CD4-positive, alpha-beta memory T cell (primary cell): ENCODE measurements at places on chromosomes 5 and 9. TPM values are rescaled to one million over a fixed set of nuclear protein-coding genes. Genes with fewer than 3 reads are reported as not detected.
A peak's percentile ranks its signal among the peaks of the same experiment; 100 is the strongest.

GRCh38 chr5:90446961-90447360, 27.6 kb downstream of the MBLAC2 start:
- no peak for DNase-seq

- no peak for DNase-seq
These were observed 114.8 kb downstream of the RGS3 start for GRCh38 chr9:113578279-113578865.

DNA sequence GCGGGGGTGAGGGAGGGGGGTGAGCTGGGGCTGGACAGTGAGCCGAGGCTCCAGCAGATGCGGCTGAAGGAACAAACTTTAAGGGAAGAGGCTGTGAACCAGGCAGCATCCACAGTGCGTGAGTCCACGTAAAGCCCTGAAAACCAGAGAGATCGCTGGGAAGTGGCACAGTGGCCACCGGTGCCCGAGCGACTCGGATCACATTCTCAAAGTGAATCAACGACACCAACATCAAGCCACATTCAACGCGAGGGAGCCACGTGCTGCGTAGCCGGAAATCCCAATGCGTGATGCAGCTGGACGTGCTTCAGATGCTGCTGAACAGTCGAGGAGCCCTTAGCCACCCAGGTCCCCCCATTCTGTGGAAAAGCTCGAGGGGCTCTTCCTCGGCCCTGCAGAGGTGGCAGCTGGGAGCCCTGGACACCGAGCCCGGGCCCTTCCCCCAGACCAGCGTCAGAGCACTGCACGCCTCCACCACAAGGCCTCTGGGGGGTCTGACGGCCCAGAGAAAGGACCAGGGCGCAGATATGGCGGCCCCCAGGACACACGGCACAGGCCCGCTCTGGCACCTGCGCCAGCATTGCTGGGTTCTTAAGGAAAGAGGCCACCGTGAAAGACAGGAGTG, 53.7 kb upstream of the EXOC3 start:
- no peak for DNase-seq

GRCh38 chr5:139882316-139882715, 86.7 kb downstream of the PSD2 start:
- no peak for DNase-seq

DNA sequence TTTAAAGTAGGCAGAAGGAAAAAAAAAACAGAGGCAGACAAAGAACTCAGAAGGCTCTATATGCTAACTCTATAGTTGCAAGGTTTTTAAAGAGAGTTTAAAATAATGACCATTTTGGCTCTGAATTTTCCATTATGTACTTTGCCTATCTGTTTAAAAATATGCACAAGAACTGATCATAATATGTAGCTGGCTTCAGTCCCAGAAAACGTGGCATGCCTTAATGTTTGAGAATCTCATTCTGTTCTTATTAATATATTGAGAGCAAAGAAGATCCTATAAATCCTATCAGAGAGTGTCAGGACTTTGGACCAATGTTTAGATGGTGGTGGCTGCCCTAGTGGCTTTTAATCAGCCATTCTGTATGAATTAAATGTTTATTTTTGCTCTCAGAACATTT, 121.5 kb downstream of the JMY start:
- DNase-seq: no peak

SLC2A8 gene
- polyA plus RNA-seq: 3.2 TPM

DNA sequence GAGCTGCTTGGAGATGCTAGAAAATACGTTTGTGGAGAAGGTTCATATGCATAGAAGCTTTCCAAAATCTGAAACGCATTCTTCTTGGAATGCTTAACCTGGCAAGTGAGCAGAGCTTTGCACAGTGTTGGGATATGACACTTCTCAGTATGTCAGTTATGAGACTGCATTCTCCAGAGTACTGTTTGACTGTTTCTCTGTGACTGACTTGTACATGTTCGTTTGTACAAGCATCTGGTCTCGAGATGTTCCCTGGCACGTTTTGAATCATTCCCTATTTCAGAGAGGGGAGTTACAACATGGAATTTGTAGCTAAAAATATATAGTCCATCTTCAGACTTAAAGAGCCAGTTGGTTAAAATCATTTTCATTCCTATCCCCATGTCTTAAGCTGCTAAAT, 272.4 kb downstream of the ARRDC3 start:
- DNase-seq: no peak

GRCh38 chr5:40678460-40679147, 1.1 kb upstream of the PTGER4 start:
- DNase-seq: no peak

GRCh38 chr5:113755516-113755915, 242.0 kb downstream of the YTHDC2 start:
- no peak for DNase-seq

GRCh38 chr5:172939071-172939470, 20.2 kb upstream of the RPL26L1 start:
- DNase-seq: no peak

GRCh38 chr5:80369521-80369920, 38.3 kb upstream of the ZFYVE16 start:
- no peak for DNase-seq

SPINK13 gene
- polyA plus RNA-seq: not detected

DNA sequence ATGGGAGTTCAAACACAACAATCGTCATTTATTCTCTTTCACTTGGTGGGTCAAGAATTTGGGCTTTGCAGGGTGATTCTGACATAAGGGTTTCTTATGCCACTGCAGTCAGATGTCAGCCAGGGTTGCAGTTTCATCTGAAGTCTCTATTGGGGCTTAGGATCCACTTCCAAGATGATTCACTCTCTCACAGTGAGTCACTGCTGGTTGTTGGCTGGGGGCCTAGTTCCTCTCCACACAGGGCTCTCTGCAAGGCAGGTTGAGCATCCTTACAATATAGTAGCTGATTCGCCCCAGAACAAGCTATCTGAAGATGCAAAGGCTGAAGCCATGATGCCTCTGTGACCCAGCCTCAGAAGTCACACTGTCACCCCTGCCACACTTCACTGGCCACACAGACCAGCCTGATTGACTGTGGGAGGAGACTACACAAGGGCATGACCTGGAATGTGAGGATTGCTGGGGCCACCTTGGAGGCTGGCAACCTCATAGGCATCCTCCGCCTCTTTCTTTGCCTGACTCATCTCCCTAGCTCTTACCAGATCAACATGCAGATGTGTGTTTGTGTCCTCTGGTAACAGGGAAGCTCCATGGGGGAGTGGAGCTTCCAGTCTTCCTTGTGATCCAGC, 4.5 kb upstream of the CARD19 start:
- no peak for DNase-seq

TEX48 gene
- not detected for polyA plus RNA-seq

DNA sequence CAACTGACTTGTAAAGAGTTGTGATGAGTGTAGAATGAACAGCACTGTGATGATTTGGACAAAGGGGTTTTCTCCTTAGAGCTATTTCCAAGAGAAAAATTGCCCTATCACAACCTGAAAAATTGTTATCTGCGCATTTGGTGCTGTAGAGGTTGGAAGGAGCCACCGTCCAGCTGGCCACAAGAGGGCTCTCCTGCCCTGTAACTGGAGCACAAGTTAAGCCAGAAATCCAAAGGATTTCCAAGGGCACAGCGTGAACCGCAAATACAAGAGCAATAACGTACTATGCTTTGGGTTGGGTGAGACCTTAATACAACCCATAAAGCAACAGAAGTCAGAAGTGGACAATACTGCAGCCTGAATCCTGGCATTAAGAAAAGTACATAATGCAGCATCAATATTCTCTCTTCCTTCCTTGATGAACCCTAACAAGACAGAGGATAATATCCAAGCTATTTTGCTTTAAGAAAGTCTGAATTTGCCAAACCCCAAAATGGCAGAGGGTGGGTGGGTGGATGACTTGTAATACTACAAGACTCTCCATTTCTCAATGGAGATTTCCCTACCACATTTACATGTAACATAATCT, 56.8 kb upstream of the SMIM32 start:
- DNase-seq: no peak

ANGPTL2 gene
- not detected for polyA plus RNA-seq

DNA sequence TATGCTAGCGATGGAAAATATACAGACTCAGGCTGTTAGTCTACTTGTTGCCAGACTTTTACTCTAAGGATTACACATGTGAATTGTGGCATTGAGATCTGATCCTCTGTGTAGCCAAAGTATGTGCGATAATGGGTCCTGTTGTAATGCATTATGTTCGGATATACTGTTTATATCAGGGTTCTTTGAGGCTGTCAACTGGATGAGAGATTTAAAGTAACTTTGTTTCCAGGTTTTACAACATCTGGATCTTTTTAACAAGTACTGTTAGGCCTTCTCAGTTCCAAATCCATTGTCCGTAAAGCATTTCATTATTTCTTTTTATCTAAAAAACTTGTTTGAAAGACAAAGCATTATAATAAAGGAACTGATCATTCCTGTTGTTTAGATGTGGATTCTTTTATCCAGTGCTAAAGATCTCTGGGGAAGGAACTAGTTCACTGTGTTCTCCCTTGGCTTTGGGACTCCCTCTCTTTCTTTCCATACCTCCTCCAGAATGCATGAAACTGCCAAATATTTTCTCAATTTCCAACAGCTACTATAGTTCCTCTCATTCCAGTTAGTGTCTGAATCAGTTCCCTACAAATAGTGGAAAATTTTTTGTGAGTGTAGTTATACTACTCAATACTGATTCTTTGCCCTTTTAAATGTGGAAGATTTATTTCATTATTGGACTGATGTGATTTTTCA, 68.8 kb downstream of the HACD4 start:
- no peak for DNase-seq

DNA sequence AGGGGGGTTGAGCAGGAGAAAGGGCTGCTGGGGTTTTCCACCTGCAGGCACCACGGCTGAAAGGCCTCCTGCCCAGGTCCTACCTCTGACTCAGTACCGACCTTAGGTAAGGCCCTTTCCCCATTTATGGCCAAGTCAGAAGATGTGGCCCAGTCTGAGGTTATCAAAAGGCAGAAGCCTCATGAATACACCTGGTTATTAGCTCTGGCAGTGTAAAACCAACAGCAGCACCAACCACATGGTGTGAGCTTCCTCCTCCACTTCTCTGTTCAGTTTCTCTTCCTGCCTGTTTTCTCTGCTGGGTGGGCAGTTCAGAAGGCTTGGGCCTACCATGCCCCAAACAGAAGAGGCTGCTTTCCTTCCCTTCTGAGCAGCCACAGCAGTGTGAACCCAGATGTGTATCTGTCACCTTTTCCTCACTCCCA, 86.9 kb downstream of the UGCG start:
- DNase-seq: no peak

- DNase-seq: no peak
These were observed 17.8 kb downstream of the ITK start for GRCh38 chr5:157198277-157198986.

DNA sequence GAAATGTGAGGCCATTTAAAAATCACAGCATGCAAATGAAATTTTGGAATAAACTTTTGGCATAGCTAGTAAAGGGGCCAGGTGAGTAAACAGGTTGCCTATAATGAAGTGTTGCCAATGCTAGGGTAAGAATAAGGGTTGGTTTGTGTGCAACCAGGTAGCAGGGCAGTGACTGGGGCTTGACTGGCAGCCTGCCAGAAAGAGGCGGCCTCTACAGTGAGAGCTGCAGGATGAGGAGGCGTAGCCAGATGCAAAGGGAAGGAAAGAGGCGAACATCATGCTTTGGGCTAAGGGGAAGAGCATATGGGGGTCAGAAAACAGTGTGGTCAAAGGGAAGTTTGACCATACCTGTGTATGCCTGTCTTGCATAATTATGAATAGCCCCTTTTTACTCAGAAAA, 70.6 kb downstream of the MAST4 start:
- DNase-seq: no peak

DNA sequence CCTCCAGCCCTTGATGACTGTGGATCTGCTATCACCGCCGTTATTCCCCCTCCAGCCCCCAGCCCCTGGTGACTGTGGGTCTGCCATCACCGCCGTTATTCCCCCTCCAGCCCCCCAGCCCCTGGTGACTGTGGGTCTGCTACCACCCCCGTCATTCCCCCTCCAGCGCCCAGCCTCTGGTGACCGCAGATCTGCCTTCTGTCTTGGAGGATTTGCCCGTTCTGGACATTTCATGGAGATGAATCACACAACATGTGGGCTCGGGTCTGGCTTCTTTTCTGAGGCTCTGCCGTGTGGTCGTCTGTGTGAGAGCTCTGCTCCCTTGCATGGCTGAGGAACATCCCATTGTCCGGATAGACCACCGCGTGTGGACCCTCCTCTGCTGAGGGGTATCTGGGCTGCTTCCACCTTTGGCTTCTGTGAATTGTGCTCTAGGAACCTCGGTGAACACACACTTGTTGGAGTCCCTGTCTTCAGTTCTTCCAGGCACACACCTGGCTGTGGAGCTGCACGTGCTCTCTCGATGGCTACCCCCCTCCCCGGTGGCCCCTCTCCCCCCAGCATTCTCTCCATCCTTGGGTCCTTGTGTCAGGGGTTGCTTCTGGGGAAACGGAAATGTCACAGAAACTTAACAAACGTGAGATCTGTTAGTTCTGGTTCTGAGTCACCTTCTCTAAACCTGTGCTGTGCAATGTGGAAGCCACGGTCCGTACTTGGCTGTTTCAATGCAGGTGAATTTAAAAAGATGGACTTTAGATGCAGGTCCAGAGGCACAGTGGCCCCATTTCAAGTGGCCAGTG, 105.3 kb upstream of the COL5A1 start:
- DNase-seq: no peak

- DNase-seq: no peak
These were observed 49.7 kb upstream of the TEX48 start for GRCh38 chr9:114731701-114732100.

GRCh38 chr9:3492214-3492613, 33.6 kb downstream of the RFX3 start:
- no peak for DNase-seq

DNA sequence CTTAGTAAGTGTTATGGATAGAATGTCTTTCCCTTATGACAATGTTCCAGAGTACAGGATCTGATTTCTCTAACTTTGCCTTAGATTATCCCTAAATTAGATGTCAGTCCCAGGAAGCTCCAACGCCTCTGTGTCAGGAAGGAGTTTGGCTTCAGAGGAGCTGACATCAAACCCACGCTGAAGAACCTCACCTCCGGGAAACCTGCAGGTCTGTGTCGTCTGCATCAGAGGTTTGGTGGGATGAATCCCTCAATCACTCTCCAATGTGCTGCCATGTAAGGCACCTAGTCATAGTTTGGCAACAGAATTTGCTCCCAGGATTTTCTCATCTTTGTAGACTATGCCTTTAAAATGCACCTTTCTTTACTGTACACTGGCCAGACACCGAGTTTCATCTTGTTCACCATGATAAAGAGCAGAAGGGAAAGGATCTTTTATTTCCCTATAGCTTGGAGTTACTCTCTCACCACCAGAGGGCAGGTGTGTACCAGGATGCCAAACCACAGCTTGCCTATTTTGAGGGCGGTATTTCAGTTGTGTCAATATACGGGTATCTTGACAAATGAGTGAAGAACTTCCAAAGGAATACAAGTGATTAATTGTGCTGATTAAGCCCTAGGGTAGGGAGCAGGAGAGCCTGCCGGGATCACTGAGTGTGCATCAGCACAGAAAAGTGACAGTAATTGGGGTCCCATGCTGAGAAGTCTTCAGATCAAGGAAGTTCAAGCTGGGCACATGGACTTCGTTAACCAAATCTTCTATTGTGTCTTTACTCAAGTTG, 23.4 kb downstream of the MINAR2 start:
- DNase-seq: peak; percentile 40

GRCh38 chr5:174236070-174236469, 190.6 kb downstream of the NSG2 start:
- no peak for DNase-seq

CARD9 gene
- not detected for polyA plus RNA-seq

SH3TC2 gene
- not detected for polyA plus RNA-seq
